ENCODE measurements at places on chromosomes 11 and 22.

DNA sequence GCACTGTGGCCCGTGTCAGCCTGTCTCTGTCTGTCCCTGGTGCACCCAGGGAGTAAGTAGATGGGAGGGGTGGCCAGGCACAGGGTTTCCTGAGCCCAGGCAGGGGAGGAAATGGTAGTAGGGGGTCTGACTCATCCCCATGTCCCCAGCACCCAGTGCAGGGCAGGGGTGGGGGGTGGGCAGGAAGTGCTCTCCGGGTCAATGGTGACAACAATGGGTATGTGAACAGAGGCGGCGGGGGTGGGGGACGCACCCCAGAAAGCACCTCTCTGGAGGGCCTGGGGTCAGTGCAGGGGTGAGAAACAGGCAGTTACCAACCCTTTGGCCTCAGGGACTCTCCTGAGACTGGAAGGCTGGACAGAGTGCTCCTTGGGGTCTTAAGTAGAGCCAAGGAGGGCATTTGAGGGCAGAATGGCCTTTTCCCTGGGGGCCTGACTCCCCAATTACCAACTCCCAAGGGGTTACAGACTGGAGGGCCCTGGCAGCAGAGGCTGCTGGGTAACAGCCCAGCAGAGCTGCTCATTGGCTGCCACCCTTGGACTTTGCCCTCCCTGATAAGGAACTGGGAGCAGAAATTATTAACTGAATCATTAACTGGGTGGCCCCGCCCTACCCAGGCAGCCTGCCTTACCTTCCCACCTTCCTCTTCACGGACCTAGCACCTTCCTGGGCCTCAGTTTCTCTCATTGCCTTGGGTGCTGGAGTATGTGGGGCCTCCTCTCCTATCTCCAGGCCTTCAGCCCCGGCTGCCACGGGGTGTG is 4.2 kb downstream of the MYRF start:
- DNase-seq: peak; percentile 69

- peak; percentile 23 for DNase-seq
These were observed 6.4 kb upstream of the CDPF1 start for GRCh38 chr22:46256358-46256958.

DNA sequence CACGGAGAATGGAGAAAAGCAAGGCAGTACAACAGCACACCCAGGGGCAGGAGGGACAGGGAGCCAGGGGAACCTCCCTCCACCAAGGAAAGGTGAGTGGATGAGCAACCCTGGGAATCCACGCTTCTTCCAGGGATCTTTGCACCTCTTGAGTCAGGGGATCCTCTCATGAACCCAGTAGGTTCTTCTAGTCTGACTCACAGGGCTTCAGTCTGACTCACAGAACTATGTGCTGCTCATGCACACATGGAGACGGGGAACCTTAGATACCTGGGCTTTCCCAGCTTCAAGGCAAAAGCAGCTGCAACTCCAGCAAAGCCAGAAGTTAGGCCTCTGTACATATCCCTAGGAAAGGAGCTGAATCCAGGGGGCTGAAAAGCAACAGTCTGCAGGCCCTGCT is 1021.4 kb upstream of the TENM4 start:
- DNase-seq: peak; percentile 0

GRCh38 chr11:19432370-19433061 is 191.8 kb upstream of the E2F8 start:
- DNase-seq: peak; percentile 93

DNA sequence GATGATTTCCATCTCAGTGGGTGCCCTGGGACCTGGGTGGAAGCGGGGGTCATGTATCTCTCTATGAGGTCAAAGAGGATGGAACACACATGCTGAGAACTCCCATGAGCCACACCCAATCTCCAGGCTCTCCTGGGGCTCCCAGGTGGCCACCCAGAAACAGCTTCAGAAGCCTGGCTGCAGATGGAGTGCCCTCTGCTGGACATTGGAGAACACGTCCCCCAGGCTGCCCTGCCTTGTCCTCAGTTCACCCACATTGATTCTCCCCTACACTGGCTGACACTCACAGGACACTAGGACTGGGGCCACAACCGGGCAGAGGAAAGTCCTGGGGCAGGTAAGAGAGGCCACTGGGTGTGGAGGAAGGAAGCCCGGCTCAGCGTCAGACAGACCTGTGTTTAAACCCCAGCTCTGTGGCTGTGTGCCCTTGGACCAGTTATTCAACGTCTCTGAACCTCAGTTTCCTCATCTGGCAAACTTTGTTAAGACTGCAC is 4.5 kb upstream of the NOL12 start:
- DNase-seq: peak; percentile 76

GRCh38 chr11:65471447-65471891 is 27.4 kb upstream of the MALAT1 start:
- peak; percentile 78 for DNase-seq

- DNase-seq: no peak
These were observed 470.0 kb downstream of the BUD13 start for GRCh38 chr11:116302756-116303155.

DNA sequence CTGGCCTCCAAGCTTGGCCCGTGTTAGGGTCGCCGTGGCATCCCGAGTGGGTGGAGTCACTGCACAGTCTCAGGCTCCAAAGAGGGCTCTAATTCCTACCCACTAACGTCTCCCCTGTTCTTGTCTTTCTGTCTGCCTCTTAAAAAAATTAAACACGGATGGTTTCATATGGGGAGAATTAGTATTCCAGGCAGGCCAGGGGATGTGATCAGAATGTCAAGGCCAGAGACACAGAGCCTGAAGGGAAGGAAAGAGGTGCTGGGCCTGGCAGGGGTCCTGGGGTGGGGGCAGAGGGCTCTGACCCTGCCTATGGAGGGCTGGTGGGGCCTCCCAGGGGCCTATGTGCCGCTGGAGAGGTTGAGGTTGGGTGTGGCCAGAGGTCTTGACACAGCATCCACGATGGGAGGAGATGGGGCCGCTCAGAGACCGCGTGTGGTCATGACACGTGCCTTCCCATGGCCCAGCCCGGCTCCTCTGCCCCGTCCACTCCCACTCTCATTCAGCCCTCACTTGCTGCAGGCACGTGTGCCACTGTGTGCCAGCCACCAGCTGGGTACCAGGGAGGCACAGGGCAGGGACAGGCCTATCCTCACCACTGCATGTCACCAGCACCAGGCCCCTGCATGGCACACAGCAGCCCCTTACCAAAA is 56.5 kb downstream of the FLRT1 start:
- no peak for DNase-seq

GRCh38 chr11:122755409-122755808 is 82.9 kb upstream of the CRTAM start:
- no peak for DNase-seq

DNA sequence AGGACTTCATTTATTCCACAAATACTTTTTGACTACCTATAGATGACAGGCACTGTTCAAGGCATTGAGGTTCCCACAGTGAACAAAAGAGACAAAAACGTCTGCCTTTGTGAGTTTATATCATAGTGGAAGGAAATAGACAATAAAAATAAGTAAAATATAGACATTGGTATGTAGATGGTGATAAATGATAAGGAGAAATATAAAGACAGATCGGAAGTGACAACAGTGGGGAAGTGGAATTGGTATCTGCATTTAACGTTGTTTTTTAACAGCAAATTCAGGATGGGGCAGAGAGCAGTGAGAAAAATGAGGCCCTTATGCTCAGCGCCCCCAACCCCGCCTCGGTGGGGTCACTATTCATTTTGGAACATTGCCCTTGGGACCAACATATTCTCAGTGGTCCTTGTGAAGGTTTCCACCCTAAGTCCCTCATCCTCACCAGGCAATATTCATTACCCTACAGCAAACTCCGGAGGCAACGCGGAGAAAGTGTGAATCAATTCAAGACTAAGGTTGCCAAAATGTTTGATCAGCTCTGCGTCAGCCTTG is 627 bp upstream of the PEX26 start:
- DNase-seq: no peak

DNA sequence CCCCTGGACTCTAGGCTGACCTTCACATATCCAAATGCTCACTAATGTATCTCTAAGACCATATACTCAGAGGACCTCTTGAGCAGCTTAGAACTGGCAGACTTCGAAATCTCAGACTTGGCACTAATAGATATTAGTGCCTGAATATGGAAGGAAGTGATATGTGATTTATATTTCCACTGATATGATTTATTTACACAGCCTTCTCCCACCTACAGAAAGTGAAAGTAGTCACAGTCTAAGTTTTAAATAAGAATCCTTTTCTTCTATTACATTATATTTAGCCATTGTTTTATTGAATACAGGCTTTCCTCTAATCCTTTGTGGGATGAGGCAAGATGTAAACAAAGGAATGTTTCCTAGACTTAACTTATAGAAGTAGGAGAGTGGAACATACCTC is 6.7 kb upstream of the NAV2 start:
- DNase-seq: no peak

- DNase-seq: no peak
These were observed 21.5 kb downstream of the TCF20 start for GRCh38 chr22:42248995-42249394.

DNA sequence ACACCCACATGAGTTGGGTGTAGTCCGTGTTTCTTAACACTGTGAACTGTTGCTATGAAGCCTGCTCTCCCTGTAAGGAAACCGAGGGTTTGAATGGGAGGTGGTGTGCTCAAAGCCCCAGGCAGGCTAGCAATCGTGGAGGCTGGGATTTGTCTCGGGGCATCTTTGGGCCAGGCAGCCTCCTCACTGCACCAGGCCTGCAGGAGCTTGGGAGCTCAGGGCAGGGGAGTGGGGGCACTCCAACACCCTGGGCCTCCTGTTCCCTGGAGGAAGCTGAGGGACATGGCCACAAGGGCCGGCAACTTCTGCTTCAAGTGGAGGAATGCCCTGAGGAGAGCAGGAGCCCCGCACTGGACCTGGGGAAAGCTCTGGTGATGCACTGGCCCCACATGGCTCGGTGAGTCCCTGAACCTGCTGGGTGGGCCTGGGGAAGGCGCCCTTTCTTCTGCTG is 164.7 kb upstream of the B3GAT1 start:
- DNase-seq: no peak

DNA sequence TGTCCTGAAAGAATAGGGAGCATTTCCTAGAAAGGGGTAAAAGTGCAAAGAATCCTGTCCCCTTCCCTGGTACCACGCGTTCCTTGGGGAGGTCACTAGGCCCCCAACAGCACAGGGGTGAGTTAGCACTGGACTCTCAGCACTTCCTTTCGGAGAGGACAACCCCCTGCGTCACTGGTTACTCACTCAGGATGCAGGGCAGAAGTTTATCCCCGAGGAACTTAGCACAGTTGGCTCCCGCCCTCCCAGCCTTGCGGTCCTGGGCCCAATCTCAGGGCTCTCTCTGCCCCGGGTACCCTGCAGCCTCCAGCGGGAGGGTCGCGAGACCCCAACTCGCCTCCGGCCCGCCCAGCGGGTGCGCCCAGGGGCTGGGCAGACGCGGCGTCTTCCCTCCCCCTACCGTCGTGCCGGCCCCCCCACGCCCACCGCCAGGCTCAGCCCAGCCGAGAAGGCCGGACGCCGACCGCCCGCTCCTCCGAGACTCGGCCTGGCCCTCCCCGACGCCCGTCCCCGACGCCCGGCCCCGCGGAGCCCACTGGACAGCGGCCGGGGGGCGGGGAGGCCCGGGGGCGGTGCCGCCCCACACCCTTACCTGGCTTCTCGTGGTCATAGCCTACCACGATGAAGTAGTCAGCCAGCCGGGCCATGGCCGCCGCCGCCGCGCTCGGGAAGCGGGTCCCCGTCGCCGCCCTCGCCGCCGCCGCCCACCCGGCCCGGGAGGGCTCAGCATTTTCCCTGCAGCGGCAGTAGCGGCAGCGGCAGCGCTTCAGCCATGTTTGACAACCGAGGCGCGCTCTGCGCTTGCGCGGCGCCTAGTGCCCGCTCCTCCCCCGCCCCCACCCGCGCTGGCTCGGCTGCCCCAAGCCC is at the start of gene SBF2:
Gene SBF2 (minus strand): TSS at position 797 of the 867 bp plus-strand sequence. CDS start 150 bp downstream, at position 647.
- peak; percentile 91 for DNase-seq

- peak; percentile 65 for DNase-seq
These were observed 56.2 kb upstream of the RCN1 start for GRCh38 chr11:32034680-32035079.

DNA sequence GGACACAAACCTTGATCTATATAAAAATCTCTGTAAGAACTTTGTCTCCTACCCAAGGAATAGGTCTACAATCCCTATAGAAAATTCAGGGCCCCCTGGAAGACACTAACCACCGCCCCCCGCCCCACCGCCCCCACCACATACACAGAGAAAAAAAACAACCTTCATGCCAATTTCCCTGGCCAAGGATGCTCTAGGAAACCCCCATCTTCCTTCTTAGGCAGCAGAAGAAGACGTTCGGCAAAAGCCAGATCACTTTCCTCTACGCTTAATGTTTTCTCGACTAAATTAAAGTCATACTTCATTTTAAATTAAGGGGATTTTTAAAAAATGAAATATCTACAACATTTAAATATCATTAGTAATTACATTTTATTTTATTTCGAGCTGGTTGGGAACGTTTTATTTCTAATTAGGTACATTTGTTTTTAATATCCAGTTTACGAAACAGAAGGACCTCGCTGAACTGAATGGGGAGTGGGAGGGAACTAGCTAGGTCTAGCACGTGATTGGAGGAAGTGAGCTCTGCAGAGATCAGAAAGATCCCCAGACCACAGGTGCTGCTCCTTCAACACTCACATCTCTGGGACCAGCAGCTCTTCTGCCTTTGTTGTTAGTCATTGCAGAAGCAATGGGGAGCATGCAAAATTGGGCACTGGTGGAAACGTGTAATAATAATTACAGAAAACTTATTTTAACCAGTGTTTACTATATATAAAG is 472.3 kb downstream of the MN1 start:
- no peak for DNase-seq

GRCh38 chr11:65506772-65507505 is 8.1 kb downstream of the MALAT1 start:
- no peak for DNase-seq

- DNase-seq: peak; percentile 28
These were observed 48.8 kb upstream of the PHF21B start for GRCh38 chr22:45058622-45058912.

DNA sequence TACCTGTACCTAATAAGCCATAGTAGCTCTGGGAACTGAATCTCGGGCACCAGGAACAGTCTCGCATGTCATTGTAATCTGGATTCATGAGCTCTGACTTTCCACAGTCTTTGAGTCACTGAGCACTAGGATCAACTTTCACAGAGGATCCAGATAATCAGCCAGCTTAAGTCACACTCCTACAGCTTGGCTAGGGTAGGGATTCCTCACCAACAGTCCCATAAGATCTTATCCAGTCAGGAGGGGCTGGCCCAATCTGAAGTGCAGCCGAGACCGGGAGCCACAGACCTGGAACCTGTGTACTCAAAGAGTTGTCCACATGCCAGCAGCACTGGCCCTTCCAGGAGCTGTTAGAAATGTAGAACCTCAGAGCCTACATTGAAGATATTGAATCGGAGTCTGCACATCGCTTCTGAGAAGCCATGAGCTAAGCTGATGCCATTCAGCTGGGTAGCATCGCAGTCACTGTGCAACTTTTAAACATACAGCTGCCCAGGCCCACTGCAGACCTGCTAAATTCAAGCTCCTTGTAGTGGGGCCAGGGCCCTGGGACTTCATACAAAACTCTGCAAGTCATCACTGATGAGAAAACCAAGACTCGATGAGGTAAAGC is 538.8 kb upstream of the B3GAT1 start:
- peak; percentile 60 for DNase-seq

GRCh38 chr11:134510233-134511040 is 98.4 kb upstream of the B3GAT1 start:
- DNase-seq: no peak
